ENCODE measurements at places on chromosomes 6 and 20. TPM values are rescaled to one million over a fixed set of nuclear protein-coding genes. Genes with fewer than 3 reads are reported as not detected.

The WFDC10B gene
- total RNA-seq: not detected

The HCRTR2 gene
- 0.41 TPM for total RNA-seq

The MYLK4 gene
- total RNA-seq: 0.69 TPM

The SIRPG gene
- not detected for total RNA-seq

The TCF15 gene
- 1.2 TPM for total RNA-seq

- DNase-seq: no peak
Observed at GRCh38 chr6:84449220-84449619, 221.8 kb upstream of the CEP162 start.

- no peak for DNase-seq
Observed at GRCh38 chr6:96171112-96171511, 155.3 kb downstream of the FUT9 start.

DNA sequence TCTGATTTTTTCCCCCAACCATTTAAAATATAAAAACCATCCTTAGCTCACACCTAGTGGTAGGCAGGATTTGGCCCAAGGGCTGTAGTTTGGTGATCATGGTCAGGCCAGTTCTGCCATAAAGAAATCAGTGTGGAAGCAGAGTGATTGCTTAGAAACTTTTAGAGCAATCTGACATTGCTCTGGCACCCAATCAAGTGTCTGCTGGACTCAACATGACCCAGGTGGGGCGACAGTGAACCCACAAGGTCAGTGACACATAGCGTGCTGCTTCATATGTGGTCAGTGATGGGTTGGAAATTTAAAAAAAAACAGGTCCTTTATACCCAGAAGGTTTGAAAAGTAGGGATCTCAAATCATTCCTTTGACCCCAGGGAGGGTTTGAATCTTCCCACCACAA, 107.9 kb downstream of the BANF2 start:
- DNase-seq: no peak

- DNase-seq: no peak
Observed at GRCh38 chr6:15876406-15876805, 213.6 kb upstream of the DTNBP1 start.

- DNase-seq: no peak
Observed at GRCh38 chr20:44660581-44660980, 9.1 kb upstream of the ADA start.

DNA sequence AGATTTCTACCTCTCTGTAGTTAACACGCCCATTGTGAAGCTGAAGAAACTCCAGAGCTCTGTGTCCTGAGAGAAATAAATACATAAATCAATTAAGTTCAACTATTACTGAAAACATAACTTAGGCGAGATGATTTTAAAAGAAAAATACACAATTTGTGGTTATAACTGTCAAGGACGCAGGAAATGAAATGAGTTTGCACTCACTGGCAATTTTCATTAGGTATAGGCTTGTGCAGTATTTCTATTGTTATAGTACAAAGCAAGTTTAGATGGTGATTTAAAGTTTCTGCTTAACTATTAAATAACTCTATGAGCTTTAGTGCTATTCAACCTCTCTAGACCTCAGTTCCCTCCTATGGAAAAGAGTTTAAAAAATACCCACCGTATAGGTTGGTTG, 3.3 kb downstream of the GPLD1 start:
- no peak for DNase-seq

DNA sequence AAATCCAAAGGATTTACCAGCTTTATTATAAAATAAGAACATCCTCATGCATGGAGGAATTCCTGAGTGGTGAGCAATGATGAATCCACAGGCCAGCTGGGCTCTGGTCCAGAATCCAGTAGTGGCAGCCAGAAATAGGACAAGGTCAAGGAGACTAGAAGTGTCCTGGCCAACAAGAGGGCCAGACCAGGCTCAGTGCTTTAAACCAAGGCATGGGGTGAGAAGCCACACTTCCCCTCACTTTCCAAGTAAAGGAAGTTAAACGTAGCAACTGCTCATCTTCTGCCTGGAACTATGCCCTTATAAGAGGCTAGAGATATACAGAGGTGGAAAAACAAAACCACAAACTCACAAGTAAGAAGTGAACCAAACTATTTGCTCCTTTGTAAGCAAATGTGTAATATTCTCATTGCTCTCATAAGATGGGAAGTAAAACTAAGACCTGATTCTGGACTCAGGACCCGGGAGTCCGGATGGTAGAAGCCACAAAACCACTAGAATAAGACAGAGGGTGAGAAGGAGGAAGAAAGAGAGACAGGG, 253.2 kb downstream of the UST start:
- DNase-seq: peak; percentile 86

DNA sequence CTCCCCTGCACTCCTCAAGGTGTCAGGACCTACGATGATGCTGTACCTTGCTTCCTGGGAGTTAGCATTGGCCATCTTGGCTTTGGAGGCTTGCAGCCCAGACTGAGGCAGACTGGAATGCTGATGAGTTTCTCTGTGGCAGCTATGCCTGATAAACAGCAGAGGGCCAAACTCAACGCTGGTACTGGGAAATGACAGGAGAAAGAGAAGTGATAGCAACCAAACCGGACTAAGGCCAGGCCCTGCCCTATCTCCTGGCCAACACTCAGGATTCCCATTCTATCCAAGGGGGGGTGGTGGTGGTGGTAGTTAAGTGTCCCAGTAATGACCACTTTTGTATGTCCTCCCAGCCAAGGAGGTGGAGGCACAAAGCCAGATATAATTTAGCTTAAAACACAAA, 90.0 kb upstream of the DTNBP1 start:
- peak; percentile 34 for DNase-seq

DNA sequence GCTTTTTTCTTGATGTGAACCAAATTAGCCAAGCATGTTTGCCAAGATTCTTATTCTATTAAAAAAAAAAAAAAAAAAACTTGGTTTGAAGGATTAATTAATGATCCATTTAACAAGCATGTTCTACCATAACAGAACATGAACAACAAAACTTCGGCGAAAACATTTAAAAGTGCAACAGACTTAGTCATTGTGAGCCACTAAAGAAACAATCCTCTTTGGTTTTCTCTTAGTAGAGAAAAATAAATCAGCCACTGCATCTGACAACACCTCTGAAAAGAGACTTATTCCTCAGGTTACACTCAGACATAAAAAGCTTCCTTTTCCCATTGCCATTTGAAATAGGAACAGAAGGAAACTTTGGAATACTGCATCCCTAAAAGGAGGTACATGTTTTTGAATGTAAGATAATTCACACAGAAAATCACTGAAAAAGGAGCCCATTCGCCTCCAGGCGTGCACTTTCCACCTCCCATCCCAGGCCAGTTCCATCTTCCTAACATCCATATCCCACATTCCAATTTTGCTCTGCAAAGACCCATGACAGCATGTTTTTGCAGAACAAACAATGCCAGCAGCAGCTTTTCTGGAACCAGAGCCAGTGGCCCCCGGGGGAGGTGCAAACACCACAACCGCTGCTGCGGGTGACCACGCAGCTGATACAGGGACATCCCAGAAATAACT, 79.5 kb downstream of the ZMYND8 start:
- DNase-seq: peak; percentile 87

DNA sequence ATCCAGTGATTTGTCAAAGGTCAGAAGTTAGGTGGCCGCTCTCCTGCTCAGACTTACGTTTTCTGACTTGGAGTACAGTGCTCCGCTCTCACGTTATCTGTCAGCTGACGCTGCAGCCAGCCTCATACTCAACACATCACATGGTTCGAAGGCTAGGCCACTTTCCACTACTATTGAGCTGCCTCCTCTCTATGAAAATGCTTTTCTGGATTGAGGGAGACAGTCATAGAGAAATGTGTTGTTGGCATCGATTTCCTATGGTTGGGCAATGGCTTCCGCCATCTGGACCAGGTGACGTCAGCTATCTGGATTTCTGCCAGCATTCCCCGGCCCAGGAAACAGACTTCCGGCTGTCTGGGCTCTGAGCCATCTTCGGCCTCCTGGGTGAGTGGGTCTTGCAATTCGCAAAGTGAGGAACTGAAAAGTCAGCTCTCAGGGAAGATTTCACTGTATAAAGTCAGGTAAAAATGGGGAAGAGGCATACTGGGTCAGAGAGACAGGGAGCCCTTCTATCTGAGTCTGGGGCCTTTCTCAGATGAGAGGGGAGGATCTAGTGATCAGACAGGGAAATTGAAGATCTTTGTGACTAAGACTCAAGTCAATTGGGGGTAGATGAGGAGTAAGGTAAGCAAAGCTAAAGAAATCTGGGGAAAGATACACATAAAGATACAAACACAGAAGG, 37.5 kb upstream of the IER3 start:
- DNase-seq: peak; percentile 99

DNA sequence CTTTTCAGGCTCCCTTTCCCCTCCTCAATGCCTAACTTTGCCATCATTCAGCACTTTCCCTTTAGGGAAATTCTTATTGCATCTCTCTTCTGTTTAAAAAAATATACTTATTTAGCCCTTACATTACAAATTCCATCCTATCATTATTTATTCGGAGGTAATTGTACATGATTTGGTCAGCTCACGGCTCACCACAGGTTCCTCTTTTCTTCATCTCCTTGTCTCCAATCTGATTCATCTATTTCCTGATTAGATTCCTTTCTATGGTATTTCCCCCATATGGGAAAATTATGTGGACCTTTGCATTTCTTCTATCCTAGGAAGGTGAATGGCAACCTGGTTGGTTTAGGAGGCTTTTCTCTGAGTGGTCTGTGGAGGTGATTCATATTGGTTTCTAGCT, 12.9 kb upstream of the EMILIN3 start:
- DNase-seq: no peak

DNA sequence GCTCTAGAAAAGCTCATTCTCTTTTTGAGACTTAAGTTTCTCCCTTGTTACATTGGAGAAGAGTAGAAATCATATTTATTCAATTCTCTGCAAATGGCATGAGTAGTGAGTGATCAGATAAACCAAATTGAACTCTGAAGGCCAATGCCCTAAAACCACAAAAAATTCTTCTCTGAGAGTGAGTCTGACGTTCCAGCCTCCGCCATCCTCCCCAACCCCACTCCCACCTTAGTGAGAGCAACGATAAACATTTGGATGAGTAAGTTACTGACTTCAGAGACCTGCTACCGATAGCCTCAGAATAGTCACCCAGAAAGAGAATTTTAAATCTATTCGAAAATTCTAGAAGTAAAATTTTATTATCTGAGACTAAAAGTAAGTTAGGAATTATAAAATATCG, 94.6 kb downstream of the TFAP2A start:
- no peak for DNase-seq

GRCh38 chr6:43570876-43571441, 4.9 kb downstream of the XPO5 start:
- no peak for DNase-seq

GRCh38 chr6:15755526-15755925, 92.7 kb upstream of the DTNBP1 start:
- no peak for DNase-seq

- DNase-seq: peak; percentile 82
Observed at GRCh38 chr6:157873735-157874344, 50.8 kb downstream of the SNX9 start.

GRCh38 chr6:90294614-90294988, 2.0 kb downstream of the BACH2 start:
- DNase-seq: no peak
